ENCODE measurements at places on chromosomes 11 and 22. TPM values are rescaled to one million over a fixed set of nuclear protein-coding genes. Genes with fewer than 3 reads are reported as not detected.

CHRM4 gene
- not detected for total RNA-seq

CADM1 gene
- 4.1 TPM for total RNA-seq

OR51B5 gene
- not detected for total RNA-seq

LRRC32 gene
- 0.72 TPM for total RNA-seq

OTOG gene
- under 0.01 TPM for total RNA-seq

ABCC8 gene
- not detected for total RNA-seq

SMTNL1 gene
- total RNA-seq: not detected

GGTLC2 gene
- total RNA-seq: not detected

OR51E1 gene
- total RNA-seq: not detected

GLYATL2 gene
- 0.24 TPM for total RNA-seq

TNNI2 gene
- not detected for total RNA-seq

BSCL2 gene
- total RNA-seq: 61.6 TPM

CCDC73 gene
- not detected for total RNA-seq

OR51V1 gene
- total RNA-seq: not detected
